Lung (tissue), 17 donors: ENCODE measurements at places on chromosomes 2 and 18. TPM values are rescaled to one million over a fixed set of nuclear protein-coding genes. Genes with fewer than 3 reads are reported as not detected.

DNA sequence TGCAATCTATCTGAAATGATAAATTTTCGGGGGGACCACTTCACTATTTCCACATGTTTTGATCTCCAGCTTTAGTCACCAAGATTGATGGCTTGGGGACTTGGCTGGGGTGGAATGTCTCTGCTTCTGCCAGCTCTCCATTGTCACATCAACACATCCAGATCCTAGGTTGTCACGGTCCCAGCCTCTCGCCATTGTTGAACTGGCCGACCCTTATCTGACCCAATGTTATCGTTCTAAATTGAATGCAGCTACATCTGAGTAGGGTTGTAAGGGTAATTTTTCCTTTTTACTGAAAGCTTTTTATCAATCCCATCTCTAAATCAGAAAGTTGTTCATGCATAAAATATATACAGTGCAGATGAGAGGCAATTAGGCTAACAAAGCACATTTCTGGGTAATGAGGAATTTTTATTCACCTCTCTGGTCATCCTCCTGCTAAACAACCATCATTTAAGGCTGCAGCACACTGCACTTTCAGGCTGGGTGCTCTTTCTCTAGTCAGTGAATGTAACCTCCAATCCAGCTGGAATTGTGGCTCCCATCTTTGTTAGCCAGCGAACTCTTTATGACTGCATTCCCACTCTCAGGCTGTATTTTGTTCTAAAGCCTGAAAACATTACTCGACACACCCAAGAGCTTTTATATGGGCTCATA is 128.2 kb downstream of the COL4A4 start:
- DNase-seq, result no peak

GRCh38 chr18:62396381-62396780 is 71.3 kb downstream of the TNFRSF11A start:
- DNase-seq, result no peak

GRCh38 chr2:183926433-183926832 is 671.9 kb upstream of the ZNF804A start:
- no peak for DNase-seq

DNA sequence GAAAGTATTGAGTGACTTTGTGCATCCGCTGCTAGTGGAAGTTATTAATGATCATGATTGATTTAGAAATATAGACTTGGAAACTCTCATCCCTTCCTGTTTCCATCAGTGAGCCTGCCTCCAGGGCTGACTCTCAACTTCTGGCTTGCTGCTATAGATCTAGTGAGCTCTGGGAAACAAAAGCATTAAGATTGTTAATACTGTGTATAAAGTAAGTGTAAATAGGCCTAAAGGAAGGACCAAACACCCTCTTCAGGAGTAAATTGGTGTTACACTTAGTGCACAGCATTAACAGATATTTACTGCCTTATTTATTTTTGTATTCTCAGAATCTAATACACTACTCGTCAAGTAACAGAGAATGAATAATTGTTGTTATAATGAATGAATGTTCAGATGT is 285.6 kb downstream of the THSD7B start:
- DNase-seq, result no peak

CTAGE1 gene
- not detected for polyA plus RNA-seq

GRCh38 chr2:241230435-241230834 is 42.0 kb downstream of the ANO7 start:
- no peak for DNase-seq
